NCI-H1694 (cell line): ENCODE measurements at places on chromosomes 1 and 21.
A peak's percentile ranks its signal among the peaks of the same experiment; 100 is the strongest.

GRCh38 chr1:208176649-208177048, 67.5 kb downstream of the PLXNA2 start:
- no peak for DNase-seq

- DNase-seq, result no peak
Observed at GRCh38 chr1:154951901-154952657, 3.8 kb downstream of the PBXIP1 start.

GRCh38 chr21:44062380-44062779, 44.8 kb upstream of the PWP2 start:
- DNase-seq, result no peak

- no peak for DNase-seq
Observed at GRCh38 chr1:230107941-230108340, 40.9 kb downstream of the GALNT2 start.

DNA sequence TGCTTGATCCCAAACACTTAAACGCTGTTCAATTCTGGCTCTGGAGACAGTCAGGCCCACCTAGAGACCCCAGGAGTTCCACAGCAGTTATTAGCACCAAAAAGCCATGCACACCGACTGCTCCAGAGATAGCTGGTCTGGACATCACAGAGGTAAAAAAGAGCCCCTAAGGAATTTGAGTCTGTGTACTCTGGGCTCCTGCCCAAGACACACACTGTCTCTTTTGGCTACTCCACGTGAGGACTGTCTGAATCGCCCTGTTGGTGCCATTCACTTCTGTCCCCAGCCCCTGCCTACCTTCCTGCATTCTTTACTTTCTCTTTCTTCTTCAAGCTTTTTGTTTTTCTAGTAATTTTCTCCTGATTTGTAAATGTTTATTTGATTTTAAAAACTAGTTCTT, 197.4 kb downstream of the ADGRL2 start:
- DNase-seq, result no peak

DNA sequence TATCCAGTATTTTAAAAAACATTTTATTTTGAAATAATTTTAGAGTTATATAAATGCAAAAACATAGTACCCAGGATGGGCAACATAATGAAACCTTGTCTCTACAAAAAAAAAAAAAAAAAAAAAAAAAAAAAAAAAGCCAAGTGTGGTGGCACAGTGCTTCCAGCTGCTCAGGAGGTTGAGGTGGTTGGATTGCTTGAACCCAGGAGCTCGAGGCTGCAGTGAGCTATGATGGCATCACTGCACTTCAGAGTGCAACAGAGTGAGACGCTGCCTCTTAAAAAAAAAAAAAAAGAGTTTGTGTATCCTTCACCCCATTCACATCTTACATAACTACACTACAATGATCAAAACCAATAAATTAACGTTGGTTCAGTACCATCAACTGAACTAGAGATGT, 115.6 kb upstream of the KIF26B start:
- no peak for DNase-seq

- DNase-seq, result no peak
Observed at GRCh38 chr1:198929111-198929604, 290.3 kb downstream of the PTPRC start.

- no peak for DNase-seq
Observed at GRCh38 chr21:32658524-32658923, 46.3 kb upstream of the CFAP298 start.

DNA sequence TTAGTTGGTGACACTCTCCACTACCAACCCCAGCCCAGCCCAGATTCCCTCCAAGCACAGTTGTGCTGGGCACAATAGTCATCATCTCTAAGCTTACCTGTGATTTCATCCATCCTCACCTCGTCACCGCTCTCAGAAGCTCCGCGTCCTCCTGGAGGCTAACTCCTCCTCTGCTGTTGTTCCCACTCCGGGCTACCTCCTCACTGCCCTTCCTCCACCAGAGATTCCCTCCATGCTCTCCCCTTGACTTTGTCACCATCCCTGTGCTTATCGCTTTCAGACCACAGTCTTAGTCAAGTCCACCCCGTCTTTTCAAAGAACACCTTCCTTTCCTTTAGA, 47.0 kb upstream of the KIF26B start:
- DNase-seq, result no peak

- DNase-seq, result no peak
Observed at GRCh38 chr1:94716965-94717364, 103.2 kb upstream of the SLC44A3 start.

DNA sequence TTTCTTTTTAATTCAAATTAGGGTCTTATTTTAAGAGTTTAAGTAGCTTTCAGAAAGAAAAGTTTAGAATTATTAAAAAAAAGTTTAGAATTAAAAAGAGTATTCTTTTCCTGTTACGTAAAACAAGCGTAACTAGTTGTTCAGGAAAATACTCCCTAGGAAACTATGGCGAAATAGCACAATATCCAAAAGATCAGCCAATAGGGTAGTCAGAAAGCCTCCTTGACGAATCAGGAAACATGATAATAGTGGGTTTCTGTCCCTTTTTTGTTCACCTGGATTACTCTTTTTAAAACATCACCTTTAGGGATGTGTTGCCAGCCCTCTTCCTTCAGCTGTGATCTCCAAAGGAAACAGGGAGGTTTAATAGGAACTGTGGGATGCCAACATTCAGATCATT, 25.2 kb downstream of the S1PR1 start:
- no peak for DNase-seq

DNA sequence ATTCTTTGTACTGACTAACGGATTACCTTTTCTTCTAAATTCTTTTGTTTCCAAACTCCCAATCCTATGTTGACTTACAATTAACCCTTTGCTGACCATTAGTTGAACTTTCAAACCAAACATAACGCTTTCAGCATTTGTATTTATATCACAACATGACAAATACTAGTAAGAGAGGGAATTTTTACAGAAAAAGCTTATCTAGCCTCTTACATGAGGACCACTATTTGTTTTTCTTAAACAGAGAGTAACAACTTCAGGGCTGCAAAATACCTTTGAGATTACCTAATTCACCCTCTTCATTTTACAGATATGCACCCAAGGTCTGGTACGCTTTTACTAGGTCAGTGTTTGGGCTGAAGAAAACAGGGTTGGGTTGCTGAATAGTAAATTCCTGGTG, 45.0 kb upstream of the CXADR start:
- no peak for DNase-seq

DNA sequence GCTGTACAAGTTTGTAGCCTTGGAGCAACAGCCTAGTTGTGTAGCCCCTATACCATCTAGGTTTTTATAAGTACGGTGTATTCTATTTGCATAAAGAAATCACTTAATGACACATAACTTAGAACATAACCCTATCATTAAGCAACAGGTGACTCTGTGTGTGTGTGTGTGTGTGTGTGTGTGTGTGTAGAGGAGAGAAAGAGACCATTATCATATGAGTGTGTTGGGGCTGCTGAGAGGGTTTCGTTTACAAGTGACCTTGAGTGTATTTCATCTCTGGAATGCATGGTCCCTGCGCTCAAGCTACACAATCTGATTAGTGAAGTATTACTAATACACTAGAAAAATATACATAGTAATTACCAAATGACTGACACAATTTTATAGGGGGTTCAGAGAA, 115.1 kb downstream of the RABGAP1L start:
- DNase-seq, result no peak

DNA sequence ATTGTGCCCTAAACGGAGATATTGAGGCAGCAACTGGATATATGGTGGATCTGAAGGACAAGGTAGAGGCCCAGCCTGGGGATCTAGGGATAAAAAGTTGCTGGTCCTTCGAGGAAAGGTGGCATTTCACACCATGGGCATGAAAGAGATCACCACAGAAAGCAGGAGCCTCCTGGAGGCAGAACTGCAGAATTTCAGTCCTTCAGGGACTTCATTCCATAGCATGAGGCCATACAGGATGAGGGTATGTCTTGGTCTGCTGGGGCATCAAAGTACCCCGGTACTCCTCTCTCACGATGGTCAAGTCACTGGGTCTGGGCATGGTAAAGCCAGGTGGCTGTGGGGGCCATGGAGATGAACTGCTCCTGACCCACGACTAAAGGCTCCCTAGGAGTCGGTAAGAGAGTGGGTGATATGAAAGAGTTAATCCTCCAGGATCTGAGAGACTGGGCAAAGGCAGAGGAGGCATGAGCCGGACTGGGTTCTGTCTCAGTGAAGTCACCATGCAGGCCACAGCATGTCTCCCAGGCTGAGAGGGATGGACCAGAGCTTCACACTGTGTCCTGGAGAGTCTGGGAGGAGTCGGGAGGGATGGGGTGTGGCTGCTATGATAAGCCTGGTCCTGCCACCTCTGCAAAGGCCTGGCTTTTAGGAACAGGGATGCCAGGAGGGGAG, 5.8 kb upstream of the SPRR5 start:
- DNase-seq, result no peak

- no peak for DNase-seq
Observed at GRCh38 chr1:218476385-218476784, 131.2 kb downstream of the TGFB2 start.

GRCh38 chr1:66526991-66527390, 7.0 kb upstream of the SGIP1 start:
- DNase-seq, result no peak

- no peak for DNase-seq
Observed at GRCh38 chr1:227320476-227320875, 2.2 kb upstream of the CDC42BPA start.

DNA sequence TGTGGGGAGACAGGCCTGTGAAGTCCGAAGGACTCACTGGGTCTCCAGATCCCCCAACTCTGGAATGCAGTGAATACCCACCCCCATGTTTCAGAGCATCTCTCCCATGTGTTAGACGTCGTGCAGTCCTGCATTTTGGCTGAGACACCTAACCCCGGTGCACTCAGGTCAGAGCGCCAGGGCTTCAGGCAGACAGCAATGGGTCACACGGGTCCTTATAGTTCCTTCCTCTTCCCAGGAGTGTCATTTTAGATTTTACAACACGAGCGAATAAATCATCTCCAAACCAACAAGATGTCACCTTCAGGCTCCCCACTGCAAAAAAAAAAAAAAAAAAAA, 5.1 kb downstream of the PRRX1 start:
- DNase-seq, result no peak

DNA sequence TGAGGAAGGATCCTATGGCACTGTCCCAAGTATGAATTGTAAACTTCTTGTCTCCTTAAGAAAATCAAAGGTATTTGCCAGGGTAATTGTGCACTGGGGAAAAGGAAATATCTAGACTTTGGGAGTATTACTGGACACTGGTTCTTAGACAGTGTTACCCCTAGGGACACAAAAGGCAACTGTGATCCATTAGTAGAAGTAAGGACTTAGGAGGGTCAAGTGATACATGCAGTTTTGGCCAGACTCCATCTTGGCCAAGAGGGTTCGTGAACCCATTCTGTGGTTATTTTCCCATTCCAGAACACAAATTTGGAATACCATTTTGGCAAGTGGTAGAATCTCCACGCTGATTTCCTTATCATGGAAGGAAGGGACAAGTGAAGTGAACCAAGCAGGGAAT, 98.1 kb downstream of the TM2D1 start:
- no peak for DNase-seq

GRCh38 chr1:57089221-57089620, 123.4 kb upstream of the C8B start:
- no peak for DNase-seq

- DNase-seq, result no peak
Observed at GRCh38 chr1:108657356-108658080, 3.4 kb downstream of the HENMT1 start.

DNA sequence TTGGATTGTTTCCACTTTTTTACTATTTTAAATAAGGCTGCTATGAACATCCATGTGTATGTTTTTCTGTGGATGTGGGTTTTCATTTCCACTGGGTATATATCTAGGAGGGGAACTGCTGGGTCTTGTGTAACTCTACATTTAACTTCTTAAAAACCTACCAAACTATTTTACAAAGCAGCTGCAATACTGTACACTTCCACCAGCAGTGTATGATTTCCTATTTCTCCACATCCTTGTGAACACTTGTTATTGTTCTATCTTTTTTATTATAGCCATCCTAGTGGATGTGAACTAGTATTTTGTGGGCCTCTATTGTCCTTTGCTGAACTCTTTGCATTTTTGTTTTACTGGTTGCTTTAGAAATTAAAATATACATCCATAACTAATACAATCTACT, 33.4 kb downstream of the DIPK1A start:
- DNase-seq, result no peak

DNA sequence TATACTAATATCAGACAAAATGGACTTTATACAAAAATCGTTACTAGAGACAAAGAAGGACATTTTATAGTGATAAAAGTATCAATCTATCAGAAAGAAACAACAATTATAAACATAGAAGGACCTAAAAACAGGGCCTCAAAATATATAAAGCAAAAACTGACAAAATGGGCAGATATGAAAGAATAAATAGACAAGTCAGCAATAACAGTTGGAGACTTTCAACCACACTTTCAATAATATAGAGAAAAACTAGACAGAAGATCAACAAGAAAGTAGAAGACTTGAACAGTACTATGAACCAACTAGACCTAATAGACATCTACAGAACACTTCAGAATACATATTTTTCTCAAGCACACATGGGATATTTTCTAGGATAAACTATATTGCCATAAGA, 52.4 kb downstream of the MIS18A start:
- DNase-seq, result no peak

- DNase-seq, result no peak
Observed at GRCh38 chr21:41868062-41868710, 11.0 kb downstream of the PRDM15 start.

DNA sequence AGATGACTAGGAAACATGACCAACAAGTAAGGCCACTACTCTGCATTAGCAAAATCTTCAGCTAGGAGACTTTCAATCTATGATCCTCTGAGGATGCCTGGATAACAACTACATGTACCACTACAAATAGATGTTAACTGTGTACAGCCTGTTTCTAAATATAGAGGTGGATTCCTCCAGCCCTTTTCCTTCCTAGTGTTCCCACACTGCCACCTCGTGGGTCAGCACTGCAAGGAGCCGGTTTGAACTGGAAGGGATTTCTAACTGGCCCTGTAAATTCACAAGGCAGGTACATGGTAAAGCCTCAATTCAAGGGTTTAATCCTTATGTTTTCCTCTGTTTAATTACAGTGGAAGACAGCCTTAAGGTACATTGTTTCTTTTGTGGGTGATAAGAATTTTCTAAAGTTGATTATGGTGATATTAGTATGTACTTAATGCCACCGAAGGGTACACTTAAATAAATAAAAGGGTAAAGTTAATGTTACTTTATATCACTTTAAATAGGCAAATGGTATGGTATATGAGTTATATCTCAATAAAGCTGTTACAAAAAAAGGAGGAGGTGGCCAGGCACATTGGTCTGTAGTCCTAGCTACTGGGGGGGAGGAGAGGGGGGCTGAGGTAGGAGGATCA, 14.4 kb downstream of the SMYD3 start:
- peak; percentile 74 for DNase-seq

DNA sequence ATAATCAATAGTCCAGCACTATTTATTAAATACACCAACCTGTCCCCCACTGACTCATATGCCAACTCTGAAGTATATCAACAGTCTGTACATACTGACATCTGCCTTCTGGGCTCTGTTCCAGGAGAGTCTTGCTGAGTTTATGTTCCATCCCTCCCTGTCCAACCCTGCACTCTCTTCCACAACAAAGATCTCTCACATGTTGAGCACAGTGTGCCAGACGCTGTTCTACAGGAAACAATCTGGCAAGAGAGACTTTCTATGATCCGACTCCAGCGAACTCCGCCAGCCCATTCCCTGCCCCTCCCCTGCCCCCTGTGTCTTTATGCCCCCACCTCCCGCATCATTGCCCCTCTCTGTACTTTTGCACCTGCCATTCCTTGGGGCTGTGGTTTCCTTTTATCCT, 3.4 kb downstream of the LACTBL1 start:
- peak; percentile 96 for DNase-seq

- DNase-seq, result no peak
Observed at GRCh38 chr1:43760745-43761317, 53.5 kb downstream of the ST3GAL3 start.
